ENCODE measurements at places on chromosomes 7 and 10. TPM values are rescaled to one million over a fixed set of nuclear protein-coding genes. Genes with fewer than 3 reads are reported as not detected.
A peak's percentile ranks its signal among the peaks of the same experiment; 100 is the strongest.

Gene STAG3
- 1.5 TPM for total RNA-seq

Gene RNF32
- total RNA-seq = 0.72 TPM

Gene TMEM236
- total RNA-seq = 1.1 TPM

Gene GTF2IRD1
- total RNA-seq = 10.3 TPM

Gene CH25H
- total RNA-seq = 1.7 TPM

Gene PIK3CG
- total RNA-seq = 5.9 TPM

Gene SPDYE16
- total RNA-seq = 0.16 TPM

Gene FAM25C
- not detected for total RNA-seq

Gene NKX6-2
- total RNA-seq = not detected

Gene NUPR2
- 1.1 TPM for total RNA-seq

Gene LBX1
- total RNA-seq = not detected

GRCh38 chr10:3002304-3002703, 65.0 kb upstream of the PFKP start:
- no peaks in the 10 kb centered on the region for H3K27me3 ChIP-seq
- no peaks in the 10 kb centered on the region for H3K36me3 ChIP-seq
- no peaks in the 10 kb centered on the region for H3K4me1 ChIP-seq

- H3K36me3 ChIP-seq = no peaks in the 10 kb centered on the region
- H3K27ac ChIP-seq = no peak within 1 kb of the TSS
- H3K27me3 ChIP-seq = no peaks in the 10 kb centered on the region
- peak; percentile 76 for DNase-seq
- H3K4me3 ChIP-seq = peak within 1 kb of the TSS; percentile 53
- H3K4me1 ChIP-seq = no peaks in the 10 kb centered on the region
Measured at GRCh38 chr7:139035586-139036353, at the start of gene ZC3HAV1L. Gene ZC3HAV1L, minus strand, starts transcription at chr7:139036042. Its CDS starts 25 bp downstream, at chr7:139036017.

- H3K27me3 ChIP-seq = no peaks in the 10 kb centered on the region
- no peaks in the 10 kb centered on the region for H3K4me1 ChIP-seq
- no peak overlapping the region for H3K4me3 ChIP-seq
- no peaks in the 10 kb centered on the region for H3K36me3 ChIP-seq
- no peak for DNase-seq
Measured at GRCh38 chr7:121192834-121193233, 136.0 kb upstream of the WNT16 start.

DNA sequence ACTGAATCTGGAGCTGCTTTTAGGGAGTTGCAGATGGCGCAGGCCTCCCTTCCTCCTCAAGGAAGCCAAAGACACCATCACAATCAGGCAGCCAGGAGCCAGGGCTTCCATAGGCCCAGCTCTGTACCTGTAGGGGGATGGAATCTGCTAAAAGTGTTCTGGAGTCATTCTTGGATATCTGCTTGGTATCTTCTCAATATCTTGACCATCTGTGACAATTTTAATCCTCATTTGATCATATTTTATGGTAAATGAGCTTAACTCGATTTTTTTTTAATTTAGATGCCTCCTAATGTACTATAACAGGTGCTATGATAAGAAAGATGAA, 3.1 kb downstream of the ST7 start:
- H3K27ac ChIP-seq = peak overlapping the region; percentile 93
- no peaks in the 10 kb centered on the region for H3K36me3 ChIP-seq
- DNase-seq = no peak
- H3K4me3 ChIP-seq = no peak overlapping the region
- H3K4me1 ChIP-seq = peaks cover 2% of the 10 kb centered on the region

DNA sequence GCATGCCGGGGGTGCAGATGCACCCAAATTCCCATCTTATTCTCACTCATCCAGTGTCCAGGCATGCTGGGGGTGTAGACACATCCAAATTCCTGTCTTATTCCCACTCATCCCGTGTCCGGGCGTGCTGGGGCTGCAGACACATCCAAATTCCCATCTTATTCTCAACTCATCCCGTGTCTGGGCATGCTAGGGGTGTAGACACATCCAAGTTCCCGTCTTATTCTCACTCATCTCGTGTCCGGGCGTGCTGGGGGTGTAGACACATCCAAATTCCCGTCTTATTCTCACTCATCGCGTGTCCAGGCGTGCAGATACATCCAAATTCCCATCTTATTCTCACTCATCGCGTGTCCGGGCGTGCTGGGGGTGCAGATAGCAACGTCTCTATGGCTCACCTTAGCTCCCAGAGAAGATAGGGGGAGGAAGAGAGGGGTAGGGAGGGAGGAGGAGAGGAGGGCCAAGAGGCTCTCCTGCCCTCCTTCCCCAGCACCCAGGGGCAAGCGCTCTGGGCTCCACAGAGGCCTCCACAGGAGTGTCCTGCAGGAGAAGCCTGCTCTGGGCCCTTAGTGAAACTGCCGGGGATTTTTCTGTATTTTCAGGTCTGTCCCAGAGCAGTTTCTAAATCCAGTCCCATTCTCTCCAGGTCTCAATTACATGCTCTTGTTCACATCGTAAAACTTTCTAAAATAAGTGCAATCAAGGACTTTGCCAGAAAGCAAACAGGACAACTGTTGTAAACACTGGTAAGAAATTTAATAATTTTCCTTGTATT, 210.8 kb downstream of the DIP2C start:
- no peaks in the 10 kb centered on the region for H3K27me3 ChIP-seq
- H3K36me3 ChIP-seq = no peaks in the 10 kb centered on the region
- no peak for DNase-seq
- H3K4me1 ChIP-seq = no peaks in the 10 kb centered on the region
- no peak overlapping the region for H3K27ac ChIP-seq

Measured in aorta (tissue), 5 donors.